ENCODE measurements at places on chromosomes 3 and 15.
A peak's percentile ranks its signal among the peaks of the same experiment; 100 is the strongest.

GRCh38 chr3:44104668-44105321, 136.9 kb upstream of the TOPAZ1 start:
- peak; percentile 56 for DNase-seq

GRCh38 chr3:131444180-131444579, 58.6 kb downstream of the MRPL3 start:
- DNase-seq = no peak

DNA sequence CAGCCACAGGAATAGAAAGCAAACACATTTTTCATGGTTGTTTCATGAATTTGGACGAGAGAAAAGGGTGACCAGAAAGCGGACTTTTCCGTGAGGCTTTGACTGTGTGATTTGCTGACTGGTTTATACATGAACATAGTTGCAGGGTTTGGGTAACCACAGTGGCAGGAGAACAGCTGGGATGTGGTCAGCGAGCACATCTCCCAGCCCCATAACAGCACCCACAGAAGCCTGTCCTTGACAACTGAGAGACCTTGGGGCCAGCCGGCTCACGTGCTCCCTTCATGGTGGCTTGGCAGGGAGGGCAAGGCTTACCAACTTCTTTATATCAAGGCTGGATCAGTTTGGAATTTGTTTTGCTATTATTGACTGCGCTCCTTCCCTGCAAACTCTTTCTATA, 13.2 kb upstream of the RGMA start:
- no peak for DNase-seq

GRCh38 chr15:75544359-75544758, 34.8 kb downstream of the PTPN9 start:
- no peak for DNase-seq

- DNase-seq = peak; percentile 21
Measured at GRCh38 chr15:34241376-34242330, 16.8 kb downstream of the EMC4 start.

DNA sequence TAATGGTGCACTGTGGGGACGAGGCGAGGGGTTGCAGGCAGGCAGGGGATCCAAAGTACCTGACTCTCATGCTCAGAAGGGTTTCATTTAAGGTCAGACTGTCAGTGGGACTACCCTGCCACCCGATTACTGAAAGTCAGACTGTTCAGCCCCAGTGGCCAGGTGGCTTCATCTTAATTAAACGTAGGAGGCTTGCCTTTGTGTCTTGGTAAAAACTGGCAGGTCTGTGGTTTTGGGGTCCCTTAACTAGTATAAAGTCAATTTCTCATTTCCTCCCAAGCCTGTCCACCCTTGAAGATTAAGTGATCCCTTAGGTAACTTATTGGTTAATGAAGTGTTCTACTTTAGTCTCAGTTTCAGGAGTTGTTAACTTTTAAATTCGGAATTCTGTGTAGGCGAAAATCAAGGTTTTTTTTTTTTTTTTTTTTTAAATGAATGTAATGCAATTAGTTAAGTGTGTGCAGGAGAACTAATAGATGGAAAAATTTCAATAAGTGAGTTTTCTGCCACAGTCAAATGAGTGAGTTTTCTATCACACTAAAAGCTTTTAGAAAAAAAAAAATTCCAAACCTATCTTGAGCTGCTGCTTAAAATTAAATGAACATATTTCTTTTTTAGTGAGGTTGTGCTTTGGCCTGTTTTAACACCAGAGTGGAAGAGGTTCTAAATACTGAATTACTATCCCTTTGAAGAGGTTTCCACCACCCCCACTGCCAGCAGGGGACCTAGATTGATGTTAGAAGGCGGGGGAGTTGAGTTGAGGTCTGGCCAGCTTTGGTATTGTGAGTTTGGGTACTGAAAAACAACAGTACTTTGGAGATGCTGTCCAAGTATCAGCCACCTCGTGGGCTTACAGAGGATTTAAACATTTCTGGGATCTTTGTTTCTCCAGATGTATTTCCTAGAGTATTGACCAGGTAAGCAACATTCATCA, 15.2 kb downstream of the ITPR1 start:
- DNase-seq = no peak

- DNase-seq = no peak
Measured at GRCh38 chr3:189455009-189455408, 176.2 kb upstream of the TP63 start.

GRCh38 chr15:67578020-67578600, 35.6 kb downstream of the MAP2K5 start:
- no peak for DNase-seq

DNA sequence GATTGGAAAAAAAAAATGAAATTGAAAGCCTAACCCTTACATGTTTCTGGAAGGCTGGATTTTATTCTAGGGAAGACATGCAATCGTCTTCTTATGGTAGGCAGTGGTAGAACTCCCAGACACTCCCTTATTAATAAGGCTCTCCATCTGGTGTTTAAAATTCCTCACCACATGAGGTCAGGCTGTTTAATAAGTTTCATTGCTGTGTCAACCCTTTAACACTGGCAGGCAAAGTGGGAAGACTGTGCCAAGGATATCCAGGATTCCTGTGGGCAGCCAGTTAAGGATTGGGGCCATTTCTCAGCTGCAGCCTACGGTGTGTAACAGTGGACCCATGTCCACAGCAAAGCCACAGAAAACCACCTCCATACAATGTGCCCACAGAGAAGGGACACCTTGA, 225.5 kb upstream of the CHRM5 start:
- peak; percentile 20 for DNase-seq

DNA sequence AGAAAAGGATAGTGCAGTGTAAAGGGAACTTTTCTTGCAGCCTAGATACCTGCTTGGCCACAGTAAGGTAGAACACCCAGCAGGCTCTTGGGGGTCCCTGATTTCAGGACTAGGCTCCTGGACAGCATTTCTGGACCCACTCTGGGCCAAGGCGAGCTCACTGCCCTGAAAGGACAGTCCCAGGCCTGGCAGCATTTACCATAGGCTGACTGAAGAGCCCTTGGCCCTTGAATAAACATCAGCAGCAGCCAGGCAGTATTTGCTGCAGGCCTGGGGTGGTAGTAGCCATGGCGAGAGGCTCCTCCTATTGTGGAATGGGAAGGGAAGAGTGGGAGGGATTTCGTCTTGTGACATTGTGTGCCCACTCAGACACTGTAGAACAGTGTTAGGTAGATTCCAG, 529.2 kb downstream of the TUSC7 start:
- DNase-seq = no peak

- DNase-seq = peak; percentile 86
Measured at GRCh38 chr3:184459355-184459754, 79.5 kb downstream of the CHRD start.

- DNase-seq = no peak
Measured at GRCh38 chr15:91564631-91565030, 288.9 kb upstream of the SLCO3A1 start.

DNA sequence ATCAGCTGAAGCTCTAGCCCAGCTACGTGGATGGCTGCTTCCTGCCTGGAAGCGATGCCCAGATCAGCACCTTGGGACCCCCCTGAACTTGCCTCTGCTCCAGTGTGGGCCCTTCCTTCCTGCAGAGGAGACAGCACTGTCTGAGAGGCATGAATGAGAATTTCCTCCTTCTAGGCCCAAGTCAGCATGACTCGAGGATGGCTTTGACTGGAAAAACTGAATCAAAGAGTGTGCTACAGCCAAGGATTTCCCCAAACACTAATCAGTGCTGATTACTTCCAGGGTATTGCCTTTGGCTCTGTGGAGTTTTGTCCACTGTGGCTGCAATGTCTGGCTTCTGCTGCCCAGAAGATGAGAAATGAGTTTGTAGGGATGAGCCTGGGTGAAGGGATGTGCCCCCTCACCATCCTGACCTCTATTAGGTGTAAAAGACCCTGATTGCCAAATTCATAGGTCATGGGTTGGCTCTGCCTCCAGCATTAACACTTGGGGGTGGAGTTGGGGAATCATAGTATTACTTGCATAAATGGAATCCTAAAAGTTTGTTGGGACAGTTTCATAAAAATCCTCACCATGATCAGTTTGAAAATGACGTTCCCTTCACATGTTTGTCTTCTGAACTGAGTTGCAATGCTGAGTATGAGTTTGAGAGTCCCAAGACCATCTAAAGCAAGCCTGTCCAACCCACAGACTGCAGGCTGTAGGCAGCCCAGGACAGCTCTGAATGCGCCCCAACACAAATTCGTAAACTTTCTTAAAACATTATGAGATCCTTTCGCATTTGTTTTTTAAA, 36.7 kb downstream of the FLNB start:
- no peak for DNase-seq

DNA sequence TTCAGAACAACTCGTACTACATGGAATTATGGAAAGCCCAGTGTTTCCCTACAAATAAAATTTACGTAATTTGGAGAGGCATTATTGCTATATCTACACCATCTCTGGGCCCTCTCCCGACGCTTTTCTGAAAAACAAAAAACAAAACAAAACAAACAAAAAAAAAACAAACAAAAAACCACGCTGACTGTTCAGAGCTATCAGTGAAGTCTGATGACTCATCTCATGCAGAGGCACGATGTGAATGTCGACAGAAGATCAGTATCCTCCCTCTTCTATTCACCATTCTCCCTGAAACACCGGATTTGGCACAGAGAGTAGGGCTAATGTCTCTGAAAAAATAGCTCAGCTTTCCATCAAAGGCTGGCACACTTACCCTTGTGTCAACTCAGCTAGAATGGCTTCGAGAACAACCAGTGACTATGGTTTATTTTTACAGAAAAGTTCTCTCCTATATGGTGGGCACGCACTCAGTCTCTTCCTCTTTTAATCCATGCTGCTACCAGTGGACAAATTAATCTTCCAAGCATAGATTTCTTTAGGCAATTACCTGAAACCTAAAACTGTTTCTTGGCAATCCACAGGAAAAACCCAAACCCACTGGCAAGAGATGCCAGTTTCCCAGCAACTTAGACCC, 1.5 kb downstream of the CRBN start:
- peak; percentile 15 for DNase-seq

- DNase-seq = no peak
Measured at GRCh38 chr3:13484851-13485590, 4.9 kb downstream of the HDAC11 start.

DNA sequence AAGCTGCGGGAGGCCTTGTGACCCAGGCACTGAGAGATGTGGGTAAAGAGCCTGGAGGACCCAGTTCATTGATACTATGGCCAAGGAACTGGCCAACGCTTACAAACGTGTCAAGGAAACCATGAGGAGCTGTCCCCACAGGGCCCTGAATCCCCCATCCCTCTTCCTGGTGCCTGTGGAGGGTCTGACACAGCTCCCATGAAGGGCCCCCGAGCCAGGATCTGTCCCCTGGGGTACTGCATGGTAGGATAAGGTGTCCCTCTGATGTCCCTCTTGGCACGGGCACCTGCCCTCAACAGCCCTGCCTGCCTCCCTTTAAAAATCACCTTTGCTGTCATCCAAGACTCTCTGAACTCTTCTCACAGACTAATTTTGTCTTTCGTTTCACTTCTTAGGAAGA, 122.4 kb downstream of the ADCY5 start:
- DNase-seq = no peak

GRCh38 chr3:191688756-191689433, 227.9 kb downstream of the PYDC2 start:
- no peak for DNase-seq

All from foreskin fibroblast (primary cell).